Osteocyte (in vitro differentiated cells): ENCODE measurements at places on chromosomes 5 and 9. TPM values are rescaled to one million over a fixed set of nuclear protein-coding genes. Genes with fewer than 3 reads are reported as not detected.

Gene PCDHA13
- total RNA-seq: 1.5 and 1.7 TPM in 2 replicates

DNA sequence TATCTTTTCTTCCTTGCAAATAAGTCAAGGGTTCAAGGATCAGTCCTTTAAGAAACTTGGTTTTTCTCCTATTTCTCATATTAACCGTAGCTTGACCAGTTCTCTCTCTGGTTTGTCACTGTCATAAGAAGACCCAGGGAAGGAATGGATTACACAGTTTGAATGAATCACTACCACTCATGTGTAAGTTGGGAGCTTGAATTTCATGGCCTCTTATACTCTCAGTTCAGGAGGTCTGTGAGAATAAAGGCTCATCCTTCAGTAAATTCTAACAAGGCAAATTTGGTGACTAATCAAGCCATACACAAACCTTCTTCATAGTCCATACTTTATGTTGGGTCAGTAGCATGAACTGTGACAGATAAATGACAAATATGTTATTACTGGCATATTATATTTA is 323.1 kb upstream of the ACTBL2 start:
- no peak for DNase-seq

- DNase-seq: no peak
Measured at GRCh38 chr5:168781941-168782571, 202.9 kb upstream of the PANK3 start.

- DNase-seq: no peak
Measured at GRCh38 chr9:99472240-99472915, 250.3 kb downstream of the SEC61B start.
